T-helper 1 cell (primary cell): ENCODE measurements at places on chromosomes 3 and 15.

DNA sequence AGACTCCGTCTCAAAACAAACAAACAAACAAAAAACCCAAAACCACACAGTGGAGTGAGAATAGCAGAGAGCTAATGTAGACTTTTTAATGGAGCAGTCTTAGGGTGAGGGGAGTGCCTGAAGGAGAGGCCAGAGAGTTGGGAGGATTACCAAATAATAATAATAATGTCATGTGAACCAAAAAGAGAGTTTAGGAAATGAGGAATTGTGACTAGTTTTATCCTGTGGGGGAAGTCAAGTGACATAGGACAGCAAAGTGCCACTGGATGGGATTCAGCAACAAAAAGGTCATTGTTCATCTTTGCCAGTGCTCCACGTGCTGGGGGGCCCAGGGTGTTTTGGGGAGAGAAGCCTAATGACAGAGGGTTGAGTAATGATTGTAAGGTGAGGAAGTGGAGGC is 12.9 kb downstream of the GPR87 start:
- DNase-seq, result no peak

- no peak for DNase-seq
These were observed 27.9 kb upstream of the ACKR4 start for GRCh38 chr3:132569153-132569552.

DNA sequence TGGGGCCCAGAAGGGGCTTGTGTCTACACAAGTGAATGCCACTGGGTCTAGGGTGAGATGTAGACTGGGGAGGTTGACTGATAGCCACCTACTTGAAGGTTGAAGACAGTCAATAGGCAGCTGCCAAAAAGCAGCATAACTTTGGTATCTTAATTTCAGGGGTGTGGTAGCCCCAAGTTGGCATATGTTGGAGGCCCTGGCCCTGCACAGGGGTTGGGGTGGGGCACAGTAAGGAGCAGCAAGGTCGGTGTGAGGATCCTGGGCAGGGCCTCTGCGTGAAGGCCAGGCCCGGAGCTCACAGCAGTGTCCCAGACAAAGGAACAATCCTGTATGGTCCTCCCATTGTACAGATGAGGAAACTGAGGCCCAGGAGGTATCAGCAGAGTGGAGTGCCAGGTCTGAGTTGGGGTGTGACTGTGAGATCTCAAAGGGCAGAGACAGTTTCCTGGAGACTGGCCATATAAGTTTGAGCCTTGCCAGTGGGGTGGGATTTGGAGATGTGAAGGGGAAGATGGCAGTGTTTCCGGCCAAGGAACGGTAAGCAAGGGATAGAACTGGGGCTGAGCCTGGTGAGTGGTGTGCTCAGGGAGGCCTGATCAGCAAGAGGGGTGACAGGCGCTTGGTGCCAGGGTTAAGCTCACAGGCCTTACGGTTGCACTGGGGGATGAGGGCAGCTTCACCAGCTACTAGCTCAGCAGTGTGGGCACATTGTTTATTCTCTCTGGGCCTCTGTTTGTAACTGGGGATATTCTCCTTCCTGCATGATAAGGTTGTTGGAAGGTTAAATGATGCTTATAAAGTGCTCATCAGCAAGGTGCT is 1.7 kb downstream of the KLHL40 start:
- DNase-seq, result no peak

DNA sequence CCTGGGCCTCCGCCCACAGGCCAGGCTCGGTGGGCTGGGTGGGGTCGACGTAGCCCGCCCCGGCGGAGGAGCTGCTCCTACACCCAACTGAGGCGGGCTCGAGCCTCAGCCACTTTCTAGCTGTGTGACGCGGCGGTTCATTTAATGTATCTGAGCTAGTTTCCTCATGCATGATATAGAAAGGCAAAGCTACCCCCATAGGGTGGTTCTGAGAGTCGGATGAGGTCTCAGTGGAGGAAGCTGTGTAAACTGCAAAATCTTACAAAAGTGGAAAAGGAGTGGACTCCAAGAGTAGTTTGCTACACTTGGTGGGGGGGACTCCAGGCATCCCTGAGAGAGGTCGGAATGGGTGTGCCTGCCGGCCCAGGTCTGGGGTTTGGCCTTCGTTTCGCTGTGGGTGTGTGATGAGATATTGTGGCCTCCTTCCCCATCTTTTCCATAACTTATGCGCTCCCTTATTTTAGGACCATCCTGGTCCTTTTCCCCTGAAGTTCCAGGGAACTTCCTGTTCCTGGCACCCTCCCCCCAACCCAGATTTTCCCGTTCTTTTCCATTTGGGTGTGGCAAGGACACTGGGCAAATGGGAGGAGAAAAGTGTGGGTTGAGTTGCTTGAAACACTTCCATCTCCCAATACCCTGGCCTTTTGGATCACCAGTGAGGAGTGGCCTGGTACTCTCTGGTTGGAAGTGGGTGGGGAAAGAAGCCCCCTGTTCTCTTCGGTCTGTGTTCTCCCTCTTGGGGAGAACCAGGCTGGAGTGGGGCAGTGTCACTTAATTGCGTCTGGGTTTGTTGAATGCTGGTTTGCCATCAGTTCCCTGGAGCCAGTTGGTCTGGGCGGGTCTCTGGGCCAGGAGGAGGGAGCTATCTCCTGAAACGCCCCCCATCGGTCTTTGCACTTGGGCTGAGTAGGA is 1.1 kb downstream of the PDIA5 start:
- DNase-seq, result no peak

DNA sequence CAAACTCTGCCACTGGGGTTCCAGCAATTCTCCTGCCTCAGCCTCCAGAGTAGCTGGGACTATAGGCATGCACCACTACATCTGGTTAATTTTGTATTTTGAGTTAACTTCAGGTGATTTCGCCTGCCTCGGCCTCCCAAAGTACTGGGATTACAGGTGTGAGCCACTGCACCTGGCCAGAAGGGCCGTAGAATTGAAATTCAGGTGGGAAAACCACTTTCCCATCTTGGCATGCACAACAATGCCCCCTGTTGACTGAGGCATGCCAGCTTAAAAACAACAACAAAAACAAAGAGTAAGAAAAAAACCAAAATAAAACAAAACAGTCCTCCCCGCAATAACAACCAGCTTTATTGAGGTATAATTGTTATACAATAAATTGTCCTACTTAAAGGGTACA is 32.6 kb upstream of the RAB11A start:
- no peak for DNase-seq

GRCh38 chr3:32432711-32433530 is 41.3 kb downstream of the CMTM7 start:
- DNase-seq, result no peak

DNA sequence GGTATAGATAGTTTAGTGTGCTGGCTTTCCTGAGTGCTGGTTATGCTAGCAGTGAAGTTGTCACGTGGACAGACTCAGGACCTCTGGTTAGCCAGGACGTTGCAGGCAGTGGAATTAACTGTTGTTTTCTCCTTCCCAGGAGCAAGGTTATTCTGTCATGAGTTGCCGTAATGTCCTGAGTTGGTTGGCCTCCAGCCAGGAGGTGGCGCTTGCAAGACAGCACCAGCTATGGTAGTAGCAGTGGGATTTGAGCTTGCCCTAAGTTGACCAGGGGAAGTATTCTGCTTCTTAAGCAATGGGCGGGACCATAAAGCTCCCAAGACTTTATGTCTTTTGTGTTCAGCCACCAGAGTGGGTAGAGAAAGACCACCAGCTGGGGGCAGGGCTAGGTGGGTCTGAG is 240.7 kb upstream of the DNAJC19 start:
- DNase-seq, result no peak

GRCh38 chr3:51355891-51356578 is 29.1 kb upstream of the MANF start:
- DNase-seq, result no peak

DNA sequence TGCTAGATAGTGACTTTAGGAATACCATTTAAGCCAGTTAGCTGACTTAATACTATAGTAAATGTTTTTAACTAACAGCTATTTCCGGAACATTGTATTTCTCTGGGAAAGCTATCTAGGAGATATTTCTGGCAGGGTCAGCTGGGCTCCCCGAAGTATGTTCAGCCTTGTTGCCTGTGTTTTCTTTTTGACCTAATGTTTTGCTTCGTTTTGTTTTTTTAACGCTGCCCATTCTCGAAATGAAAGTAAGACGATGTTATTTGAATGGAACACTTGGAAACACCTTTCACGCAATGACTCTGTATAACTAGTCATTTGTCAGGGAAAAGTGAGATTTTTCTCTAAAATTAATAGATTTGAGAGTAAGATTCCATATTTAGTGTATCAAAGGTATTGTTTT is 702.9 kb upstream of the NAALADL2 start:
- no peak for DNase-seq

DNA sequence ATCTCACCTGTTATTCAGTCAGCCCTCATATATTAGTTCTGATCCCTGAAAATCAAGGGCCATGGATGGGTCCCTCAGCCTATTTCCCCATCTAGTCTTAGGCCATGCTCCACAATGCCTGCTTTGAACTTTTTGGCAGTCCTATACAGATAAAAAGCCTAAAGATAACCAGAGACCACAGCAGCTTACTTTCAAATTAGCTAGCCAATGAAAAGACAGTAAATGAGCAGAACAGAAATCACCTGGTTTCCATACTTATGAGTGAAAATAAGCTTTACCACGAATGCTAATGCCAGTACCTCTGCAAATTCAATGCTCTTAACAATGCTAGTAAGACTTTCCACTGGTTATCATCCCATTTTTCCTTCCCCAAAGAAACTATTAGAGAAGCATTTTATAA is 141.6 kb upstream of the SPRED1 start:
- no peak for DNase-seq

- no peak for DNase-seq
These were observed 153.1 kb downstream of the PEAK1 start for GRCh38 chr15:77266708-77267386.

DNA sequence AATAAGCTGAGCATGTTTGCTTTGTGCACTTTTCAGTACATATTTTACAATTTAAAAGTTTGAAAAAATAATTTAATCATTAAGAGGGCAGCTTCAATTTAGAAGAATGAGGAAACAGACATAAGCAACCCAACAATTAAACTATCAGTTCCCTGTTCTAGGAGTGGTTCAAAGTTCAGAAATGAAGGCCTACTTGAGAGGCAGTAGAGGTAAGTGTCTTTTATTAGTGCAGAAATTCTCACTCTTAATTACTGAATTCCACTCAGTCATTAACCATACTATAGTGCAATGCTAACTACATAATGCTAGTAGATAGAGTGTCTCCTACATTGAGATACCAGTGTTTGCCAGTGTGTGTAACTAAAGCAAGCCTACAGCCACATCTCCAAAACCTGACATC is 73.1 kb downstream of the TNIK start:
- DNase-seq, result no peak

DNA sequence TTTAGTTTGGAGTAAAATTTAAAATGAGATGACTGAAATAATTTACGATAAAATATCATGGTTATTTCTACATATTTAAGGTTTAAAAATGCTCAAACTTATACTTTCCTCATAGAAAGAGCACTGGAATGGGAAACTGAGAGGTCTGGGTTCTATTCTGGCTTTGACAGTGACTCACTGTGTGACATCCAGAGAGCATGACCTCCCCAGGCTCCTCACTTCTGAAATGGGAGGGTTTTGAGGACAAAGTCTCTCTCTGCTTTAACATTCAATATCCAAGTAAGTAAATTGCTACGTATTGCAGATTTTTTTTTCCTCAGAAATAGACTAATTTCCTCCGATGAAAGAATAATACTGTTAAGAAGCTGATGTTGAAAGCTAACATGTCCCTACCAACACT is 234.7 kb downstream of the TIGIT start:
- no peak for DNase-seq

GRCh38 chr3:10693457-10693856 is 122.6 kb upstream of the SLC6A11 start:
- DNase-seq, result no peak

- no peak for DNase-seq
These were observed 177.7 kb downstream of the VGLL4 start for GRCh38 chr3:11465744-11466616.

GRCh38 chr15:57671636-57672035 is 34.9 kb upstream of the POLR2M start:
- DNase-seq, result no peak

DNA sequence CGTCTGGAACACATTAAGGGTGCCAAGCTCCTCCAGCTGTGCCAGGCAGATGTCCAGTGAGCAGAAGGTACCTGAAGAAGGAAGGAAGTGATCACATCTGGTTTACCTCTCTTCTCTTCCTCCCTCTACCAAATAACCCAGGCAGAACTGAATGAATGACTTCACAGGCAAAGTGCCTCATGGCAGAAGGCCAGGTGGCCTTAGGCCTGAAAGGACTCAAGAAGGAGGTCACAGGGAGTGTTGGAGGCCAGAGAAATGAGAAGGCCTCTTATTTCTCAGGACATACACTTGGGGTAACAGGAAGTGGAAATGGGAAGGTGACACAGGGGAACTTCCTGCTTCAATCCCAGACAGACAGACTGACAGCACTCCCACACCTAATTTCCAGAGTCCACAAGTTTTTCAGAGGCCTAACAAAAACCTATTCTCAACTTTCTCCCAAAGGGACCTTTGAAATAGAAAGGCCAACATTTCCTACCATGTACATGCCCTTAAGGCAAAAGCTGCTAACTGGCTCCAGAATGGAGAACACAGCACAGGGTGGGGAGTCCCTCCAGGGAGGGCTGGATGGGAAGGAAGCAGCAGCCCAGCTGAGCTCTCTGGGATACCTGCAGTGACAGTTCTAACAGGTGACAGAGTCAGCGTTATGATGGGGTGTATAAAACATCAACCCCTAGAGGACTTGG is 17.6 kb upstream of the SIN3A start:
- no peak for DNase-seq

GRCh38 chr3:110753516-110753915 is 318.1 kb upstream of the NECTIN3 start:
- no peak for DNase-seq

DNA sequence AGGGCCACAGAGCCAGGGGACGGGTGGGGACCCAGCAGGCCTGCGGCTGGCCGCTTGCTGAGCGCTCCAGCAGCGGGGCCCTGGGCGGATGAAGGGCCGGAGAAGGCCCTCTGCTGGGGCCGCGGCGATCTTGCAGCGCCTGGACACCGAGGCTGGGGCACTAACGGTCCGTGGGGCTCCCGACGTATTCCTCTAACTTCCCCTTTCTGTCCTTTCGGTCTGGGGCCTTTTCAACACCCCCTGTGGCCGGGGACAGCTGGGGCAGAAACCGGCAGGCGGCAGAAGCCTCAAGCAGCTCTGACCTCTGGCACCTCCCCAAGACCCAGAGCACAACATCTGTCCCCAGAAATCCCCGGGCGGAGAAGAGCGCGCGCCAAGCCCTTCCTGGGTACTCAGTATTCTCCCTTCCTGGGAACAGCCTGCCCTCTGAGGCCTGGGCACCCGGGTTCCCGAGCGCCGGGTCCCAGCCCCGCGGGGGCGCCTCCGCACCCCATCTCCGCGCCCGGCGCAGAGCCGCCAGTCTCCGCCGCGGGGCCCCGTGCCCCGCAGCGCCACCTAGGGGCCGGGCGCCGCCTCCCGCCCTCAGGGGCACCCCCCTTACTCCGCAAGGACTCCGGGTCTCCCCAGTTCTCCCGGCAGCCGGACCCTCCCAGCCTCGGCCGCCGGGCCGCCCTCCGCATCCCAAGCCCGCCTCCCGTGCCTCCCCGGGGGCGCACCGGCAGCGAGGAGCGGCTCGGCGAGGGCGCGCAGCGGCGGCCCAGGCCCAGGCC is 582 bp upstream of the SLCO3A1 start:
- DNase-seq, result peak; percentile 60

GRCh38 chr3:140186421-140186920 is 251.5 kb downstream of the CLSTN2 start:
- no peak for DNase-seq
